ENCODE measurements at places on chromosomes 6 and 20.

- DNase-seq: peak; percentile 59
Measured at GRCh38 chr20:17796091-17796563, 96.4 kb downstream of the BANF2 start.

DNA sequence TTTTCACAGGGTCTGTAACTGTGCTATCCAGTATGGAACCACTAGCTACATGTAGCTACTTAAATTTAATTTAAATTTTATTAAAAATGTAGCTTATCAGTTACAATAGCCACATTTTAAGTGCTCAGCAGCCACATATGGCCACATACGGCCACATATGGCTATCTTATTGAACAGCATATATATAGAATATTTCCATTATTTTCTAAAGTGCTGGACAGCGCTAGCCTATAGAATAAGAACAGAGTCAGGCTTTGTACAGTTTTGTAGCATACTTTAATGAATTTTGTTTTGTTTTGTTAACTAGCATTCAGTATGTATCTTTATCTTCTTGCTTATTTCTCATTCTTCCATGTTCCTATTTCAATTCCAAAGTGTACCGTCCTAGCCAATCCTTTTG is 118.4 kb downstream of the JAG1 start:
- DNase-seq: no peak

- no peak for DNase-seq
Measured at GRCh38 chr6:168226061-168226752, 93.4 kb downstream of the DACT2 start.

GRCh38 chr20:50516935-50517816 is 7.0 kb downstream of the PTPN1 start:
- no peak for DNase-seq

DNA sequence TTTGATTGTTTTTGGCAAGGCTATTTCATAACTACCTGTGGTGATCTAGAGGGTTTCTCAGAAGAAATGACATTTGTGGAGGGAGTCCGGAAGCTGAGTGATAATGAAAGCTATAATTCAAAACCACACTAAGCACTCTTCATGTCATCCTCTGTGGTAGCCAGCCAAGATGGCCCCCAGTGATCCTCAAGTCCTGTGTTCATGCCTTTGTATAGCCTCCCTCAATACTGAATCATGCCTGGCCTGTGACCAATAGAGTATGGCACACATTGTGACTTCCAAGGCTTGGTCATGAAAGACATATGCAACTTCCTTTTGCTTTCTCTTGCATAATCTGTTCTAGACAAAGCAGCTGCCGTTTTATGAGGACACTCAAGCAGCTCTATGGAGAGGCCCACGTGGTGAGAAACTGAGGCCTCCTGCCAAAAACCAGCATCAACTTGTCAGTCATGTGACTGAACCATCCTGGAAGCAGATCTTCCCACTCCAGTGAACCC is 12.8 kb upstream of the DNAAF9 start:
- peak; percentile 75 for DNase-seq

DNA sequence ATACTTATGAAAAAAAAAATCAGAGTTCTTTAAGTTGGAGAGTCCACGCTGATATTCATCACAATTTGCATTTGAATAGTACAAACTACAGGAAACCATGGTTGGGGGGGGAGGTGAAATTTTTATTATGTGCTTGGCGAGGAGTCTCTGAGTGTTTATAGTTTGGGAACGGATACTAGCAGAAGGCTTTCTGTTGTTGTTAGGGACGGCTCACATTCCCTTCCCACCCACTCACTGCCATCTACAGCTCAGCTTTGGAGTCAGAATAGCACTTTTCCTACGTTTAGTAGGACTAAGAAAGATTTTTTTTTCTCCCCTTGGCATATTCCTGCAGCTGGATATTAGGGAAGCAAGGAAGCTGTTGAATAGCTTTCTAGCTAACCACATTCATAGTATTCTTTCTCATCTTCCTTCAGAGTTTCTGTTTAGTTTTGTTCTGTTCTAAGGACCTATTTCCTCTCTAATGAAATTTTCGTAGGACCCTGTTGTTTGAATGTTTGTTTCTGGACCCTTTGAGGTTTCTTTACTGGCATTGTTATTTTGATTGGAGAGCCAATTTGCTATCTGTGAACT is 235.1 kb upstream of the ZNF217 start:
- DNase-seq: peak; percentile 95

- DNase-seq: peak; percentile 79
Measured at GRCh38 chr6:1916334-1917070, 306.8 kb downstream of the FOXC1 start.

DNA sequence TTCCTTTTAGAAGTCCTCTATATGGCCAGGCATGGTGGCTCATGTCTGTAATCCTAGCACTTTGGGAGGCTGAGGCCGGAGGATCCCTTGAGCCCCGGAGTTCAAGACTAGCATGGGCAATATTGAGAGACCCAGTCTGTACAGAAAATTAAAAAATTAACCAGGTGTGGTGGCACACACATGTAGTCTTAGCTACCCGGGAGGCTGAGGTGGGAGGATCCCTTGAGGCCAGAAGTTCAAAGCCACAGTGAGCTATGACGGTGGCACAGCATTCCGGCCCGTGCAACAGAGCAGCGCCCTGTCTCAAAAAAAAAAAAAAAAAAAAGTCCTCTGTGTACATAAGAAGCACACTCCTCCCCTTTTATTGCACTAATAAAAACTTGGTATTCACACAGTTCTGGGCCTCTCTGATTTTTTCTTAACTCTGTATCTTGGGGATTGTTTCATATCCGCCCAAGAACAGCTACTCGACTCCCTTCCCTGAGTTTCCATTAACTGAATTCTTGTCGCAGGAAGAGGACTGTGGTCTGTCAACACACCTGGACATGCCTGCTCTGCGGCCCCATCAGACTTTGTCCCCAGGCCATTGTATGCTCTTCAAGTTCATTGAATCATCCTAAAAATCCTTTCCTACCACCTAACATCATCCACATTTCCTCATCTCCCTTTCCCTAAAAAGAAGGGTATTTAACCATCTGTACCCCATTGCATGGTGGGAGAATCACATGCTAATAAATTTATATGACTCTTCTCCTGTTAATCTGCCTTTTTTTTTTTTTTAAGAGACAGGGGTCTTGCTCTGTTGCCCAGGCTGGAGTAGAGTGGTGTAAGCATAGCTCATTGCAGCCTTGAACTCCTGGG is 25.9 kb upstream of the PPP1R3G start:
- no peak for DNase-seq

Measured in AG09309 (cell line).